GM12892 (cell line): ENCODE measurements at places on chromosomes 16 and 17.

- DNase-seq, result no peak
Observed at GRCh38 chr17:75750661-75751423, 14.2 kb downstream of the GALK1 start.

GRCh38 chr17:29791336-29792080 is 138.5 kb downstream of the SSH2 start:
- no peak for DNase-seq

GRCh38 chr16:16021646-16021987 is 72.2 kb downstream of the ABCC1 start:
- DNase-seq, result no peak

DNA sequence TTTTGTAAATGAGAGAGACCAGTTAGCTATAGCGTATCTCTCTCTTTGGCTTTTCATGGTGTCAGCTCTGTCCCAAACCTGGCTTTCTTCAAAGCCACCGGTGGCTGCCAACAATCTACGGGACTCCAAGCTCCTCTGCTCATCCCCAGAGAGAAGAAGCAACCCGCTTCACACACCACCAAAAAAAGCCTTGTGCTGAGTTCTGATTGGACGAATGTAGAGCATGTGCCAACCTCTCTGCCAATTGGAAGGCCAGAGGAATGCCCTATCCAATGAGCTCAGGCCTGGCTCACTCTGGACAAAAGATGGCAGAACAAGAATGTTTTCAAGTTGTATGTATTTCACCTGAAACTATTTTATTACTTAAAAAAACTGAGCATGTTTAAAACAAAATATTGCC is 202.4 kb downstream of the C16orf95 start:
- no peak for DNase-seq

DNA sequence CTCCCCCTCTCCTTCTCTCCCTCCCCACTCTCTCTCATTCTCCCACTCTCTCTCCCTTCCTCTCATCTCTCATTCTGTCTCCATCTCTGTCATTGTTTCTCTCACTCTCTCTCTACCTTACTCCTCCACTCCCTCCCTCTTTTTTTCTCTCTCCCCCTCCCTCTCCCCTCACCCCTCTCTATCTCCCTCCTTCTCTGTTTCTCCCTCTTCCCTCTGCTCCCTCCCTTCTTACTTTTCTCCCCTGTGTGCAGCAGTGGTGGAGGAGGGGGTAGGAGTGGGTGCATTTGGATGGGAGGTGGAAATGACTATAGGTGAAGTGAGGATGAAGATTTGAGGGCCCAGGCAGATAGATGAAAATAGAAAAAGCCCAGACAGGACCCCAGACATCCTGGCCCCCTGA is 70.9 kb downstream of the HLF start:
- no peak for DNase-seq

DNA sequence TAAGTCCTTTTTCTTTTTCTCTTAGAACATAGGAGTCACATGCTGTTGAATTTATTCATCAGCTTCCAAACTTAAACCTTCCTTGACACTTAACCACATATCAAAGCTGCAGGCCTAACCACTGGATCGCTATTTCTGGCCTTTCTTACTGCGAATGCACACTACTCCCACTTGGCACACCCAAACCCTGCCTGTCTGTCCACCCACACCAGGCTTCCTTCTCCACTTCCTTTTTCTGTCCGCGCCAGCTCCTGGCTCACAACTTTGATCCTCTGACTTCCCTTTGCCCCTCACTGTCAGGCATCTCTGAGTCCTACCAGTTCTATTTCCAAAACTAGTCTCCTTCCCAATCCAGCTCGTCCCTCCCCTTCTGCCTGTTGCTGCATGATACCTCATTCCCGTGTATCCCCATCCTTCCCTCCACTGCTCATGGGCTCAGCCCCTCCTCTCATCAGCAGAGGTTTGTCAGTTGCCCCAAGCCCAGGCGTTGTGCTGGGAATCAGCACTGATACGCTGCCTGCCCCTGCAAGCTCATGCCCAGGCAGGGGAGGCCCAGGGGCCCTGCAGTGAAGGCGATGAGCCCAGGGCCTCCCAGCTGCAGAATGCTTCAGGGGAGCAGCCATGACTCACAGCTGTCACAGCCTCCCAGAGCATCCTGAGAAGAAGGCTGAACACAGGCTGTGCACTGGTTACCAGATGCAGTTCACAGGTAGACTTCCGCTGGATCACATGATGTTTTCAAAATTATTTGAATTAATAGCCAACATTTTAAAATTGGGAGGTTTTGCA is 179.8 kb downstream of the KATNIP start:
- no peak for DNase-seq

- no peak for DNase-seq
Observed at GRCh38 chr17:42577140-42577531, 393 bp downstream of the PSMC3IP start.

- DNase-seq, result no peak
Observed at GRCh38 chr16:62201911-62202310, 165.7 kb upstream of the CDH8 start.

GRCh38 chr16:11181899-11182279 is 74.1 kb downstream of the SOCS1 start:
- DNase-seq, result no peak

- no peak for DNase-seq
Observed at GRCh38 chr16:49638673-49639610, 217.0 kb downstream of the ZNF423 start.

DNA sequence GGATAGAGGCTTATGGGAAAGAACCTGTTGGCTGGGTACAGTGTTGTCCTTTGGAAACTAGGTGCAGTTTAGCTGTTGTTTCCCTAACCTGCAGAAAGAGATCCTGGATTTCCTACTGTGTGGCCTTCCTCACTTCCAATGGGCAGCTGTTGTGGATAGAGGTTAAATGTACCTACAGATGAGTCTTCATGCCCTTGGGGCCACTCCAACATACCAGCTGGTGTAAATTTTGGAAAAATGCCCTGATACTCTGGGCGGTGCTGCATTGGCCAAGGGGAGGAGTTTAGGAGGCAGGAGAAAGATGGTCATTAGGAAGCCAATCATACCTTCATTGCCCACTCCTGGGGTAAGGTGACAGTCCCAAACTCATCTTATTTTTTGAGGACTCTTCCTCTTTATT is 70.2 kb downstream of the SNX11 start:
- DNase-seq, result no peak

DNA sequence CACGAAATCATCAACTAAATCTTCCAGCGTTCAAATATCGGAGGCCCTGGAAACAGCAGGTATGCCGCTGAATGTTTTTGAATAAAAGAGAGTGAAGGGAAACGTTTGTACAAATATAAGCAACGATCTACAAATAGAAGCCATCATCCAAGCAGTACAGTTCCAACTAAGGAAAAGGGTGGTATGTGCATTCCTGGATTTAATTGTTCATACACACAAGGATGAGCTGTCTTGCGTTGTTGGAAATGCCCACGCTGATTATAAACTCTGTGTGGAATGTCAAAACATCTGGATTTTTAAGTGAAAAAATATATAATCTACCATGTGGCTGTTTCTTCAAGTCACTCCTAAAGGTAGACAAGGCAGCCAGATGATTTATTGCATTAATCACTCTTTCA is 191.8 kb upstream of the HSBP1 start:
- DNase-seq, result no peak

GRCh38 chr16:30949650-30950515 is 1.0 kb downstream of the ORAI3 start:
- DNase-seq, result no peak

GRCh38 chr17:35046245-35046644 is 17.3 kb downstream of the RFFL start:
- no peak for DNase-seq

DNA sequence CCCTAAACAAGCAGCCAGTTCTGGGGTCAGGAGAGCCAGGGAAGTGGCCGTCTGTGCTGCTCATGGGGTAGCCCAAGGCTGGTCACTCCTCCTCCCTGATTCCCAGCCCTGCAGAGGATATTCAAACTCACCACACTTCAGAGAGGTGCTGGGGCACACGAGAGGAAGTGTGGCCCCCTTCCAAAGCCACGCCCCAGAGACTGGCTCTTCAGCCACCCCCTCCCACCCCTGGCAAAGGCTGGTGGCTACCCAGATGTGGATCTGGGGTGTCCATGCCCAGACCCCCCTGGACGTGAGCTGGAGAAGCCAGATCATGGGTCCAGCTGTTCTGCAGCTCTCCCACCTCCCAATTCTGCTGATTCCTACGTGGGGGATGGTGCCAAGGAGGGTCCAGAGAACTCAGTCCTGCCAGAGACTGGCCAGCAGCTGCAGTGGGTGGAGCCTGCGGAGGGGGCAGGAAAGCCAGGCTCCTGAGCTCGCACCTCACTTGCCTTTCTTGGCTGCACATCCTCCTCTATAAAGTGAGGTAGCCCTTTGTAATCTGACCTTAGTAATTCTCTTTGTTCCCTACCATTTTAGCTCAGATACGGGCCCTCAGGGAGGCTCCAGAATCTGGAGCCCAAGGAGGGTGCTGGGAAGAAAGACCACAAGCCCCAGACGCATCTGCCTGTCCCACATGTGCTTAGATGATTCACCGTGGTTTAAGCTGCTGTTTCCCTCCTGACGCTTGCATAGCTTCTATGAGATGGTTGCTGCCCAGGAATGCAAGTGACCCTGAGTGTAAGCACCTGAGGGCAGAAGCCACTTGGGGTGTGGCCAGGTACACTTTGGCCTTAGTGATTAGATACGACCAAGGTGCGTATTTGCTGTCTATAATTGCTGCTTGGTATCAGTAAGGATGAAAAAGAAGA is 15.3 kb downstream of the SDK2 start:
- DNase-seq, result no peak

GRCh38 chr16:50273888-50274325 is 7.6 kb downstream of the ADCY7 start:
- peak; percentile 91 for DNase-seq

DNA sequence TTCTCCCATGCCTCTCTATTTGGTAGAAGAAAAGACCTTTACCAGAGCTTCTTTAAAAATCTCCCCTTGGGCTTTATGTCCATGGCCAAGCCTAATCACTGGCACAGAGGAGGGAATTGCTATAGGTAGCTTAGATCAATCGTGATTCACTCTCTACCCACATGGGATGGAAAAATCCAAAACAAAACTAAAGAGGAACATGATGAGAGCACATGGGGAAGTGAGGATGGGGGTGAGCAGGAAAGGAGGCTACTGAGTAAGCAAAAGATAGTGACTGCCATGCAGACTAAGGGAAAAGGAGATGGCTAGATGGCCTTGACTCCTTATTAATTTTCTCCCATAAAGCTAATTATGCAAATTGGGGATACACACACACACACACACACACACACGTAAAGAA is 201.2 kb downstream of the HS3ST3A1 start:
- no peak for DNase-seq

DNA sequence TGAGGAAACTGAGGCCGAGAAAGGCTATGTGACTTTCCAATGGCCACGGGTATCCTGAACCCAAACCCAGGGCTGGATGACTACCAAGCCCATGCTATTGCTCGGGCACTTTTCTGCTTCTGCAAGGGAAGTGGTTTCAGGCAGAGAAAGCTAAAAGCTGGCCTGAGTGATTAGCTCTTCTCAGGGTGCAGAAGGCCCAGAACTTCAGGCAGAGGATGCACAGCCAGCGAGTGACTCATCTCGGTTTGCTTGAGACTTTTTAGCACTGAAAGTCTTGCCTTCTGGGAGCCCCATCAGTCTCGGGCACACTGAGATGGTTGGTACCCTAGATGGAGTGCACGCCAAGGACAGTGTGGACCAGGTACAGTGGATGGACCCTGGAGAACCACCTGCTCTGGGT is 129.5 kb upstream of the SDK2 start:
- DNase-seq, result no peak

GRCh38 chr16:48507886-48508285 is 102.1 kb downstream of the N4BP1 start:
- no peak for DNase-seq

DNA sequence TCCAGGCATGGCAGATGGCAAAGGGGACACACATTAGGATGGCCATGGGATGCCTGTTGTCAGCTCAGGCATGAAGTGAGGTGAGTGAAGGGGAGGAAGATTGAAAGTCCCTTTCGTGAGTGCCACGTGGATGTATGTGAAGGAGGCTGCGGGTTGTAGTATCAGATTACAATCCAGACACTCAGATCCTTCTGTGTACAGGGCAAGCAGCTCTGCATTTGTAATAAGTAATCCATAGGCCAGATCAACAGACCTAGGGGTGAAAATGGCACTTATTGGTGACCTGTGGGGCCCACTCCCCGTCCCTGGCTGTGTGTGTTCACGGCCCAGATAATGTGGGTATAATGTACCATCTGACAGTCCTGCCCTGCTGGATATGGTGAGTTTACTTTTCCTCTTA is 159.5 kb downstream of the DNAH9 start:
- DNase-seq, result no peak

- no peak for DNase-seq
Observed at GRCh38 chr16:54073356-54073755, 213.2 kb downstream of the IRX3 start.

DNA sequence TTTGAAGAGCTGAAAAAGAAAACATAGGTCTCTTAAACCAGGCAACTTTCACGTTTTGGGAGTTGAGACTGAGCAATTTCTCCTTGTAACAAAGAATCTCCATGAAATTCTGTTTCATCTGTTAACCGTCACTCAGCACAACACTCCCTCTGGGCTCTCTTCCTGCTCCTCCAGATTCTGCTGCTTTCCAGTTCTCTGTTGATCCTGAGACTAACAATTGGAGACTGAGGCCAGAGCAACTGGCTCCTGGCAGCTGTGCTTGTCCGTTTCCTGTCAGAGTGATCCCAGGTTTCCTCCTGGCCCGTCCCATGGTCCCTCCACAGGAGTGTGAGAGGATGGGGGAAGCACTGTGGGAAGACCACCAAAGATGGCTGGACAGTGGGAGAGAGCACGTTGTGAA is 32.5 kb downstream of the IST1 start:
- DNase-seq, result no peak

DNA sequence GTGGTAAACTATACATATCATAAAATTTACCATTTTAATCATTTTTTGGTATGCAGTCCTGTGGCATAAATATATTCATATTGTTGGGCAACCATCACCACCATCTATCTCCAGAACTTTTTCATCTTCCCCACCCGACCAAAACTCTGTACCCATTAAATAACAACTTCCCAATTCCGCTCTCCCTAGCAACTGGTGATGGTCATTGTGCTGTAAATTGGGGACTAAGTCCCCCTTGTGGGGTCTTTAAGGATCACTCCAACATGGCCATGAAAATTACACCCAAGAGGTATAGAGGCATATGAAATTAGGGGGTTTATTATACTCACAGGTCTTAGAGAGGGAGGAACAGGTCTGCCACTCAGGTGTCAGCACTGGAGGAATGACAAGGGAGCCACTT is 57.4 kb upstream of the NKD1 start:
- DNase-seq, result no peak

DNA sequence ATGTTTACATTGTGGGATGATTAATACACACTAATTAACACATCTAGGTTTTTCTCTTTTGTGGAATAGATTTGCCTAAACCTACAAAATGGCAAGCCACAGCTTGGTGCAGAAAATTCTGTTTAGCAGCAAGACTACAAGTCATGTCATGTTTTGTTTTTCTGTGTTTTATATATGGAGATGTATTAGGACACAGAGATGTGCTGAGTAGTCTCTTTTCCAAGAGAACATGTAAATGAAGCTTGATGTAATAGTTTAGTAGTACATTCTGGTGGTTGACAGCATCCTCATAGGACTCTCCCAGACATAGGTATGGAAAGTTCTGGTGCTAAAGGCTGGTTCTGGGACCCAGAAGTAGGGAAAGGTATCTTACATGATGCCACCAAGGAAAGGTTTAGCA is 1345.4 kb downstream of the CDH11 start:
- no peak for DNase-seq

GRCh38 chr16:15576960-15577958 is 65.7 kb downstream of the MARF1 start:
- DNase-seq, result no peak
